ENCODE measurements at places on chromosomes 2 and 18.

DNA sequence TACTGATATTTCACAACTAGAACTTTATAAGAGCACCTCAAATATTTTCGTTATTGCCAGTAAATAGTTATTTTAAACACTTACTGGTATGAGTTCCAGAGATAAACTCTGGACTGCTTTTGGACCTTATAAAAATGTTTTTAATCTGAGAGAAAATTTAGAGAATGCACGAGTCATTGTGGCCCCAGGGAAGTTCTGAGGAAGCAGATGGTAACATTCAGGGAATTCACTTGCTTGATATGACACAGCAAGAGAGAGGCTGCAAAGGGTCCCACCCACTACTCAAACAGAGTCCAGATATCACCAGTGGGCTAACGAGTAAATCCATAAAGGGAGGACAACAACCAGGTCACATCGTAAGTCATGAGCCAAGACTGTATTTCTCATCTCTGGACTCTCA is 526.8 kb downstream of the TDRD15 start:
- no peak for DNase-seq

- peak; percentile 75 for DNase-seq
Measured at GRCh38 chr2:34104601-34105000, 505.5 kb upstream of the FAM98A start.

DNA sequence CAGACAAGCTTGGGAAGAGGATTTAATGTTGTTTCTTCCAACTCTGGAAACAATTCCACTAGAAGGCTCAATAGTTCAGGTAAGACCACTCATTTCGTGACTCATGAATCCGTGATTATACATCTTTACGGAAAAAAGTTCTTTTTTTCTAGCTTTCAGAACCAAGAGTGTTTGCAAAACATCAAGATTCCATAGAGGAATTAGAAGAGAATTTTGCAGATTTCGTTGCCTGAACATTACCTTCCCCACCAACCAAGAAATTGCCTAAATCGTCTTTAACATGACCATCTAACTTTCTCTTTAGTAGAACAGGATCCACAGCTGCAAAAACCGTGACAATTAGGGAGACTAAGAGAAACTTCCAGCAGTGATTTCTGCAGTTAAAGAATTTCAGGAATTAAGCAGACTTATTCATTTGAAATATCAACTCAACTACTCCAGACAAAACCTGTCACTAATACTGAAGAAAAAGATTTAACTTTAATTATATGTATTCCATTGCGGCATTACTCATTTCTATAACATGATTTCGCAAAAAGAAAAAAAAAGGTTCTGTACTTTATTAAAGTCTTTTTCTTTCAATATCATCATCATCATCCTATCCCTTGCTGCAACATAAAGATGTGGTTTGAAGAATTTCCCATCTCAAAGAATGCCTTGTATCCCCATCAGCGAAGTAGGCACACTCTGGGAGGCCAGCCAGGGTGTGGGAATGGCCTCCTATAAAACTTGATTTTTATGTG is 1.9 kb upstream of the NAB1 start:
- peak; percentile 36 for DNase-seq

DNA sequence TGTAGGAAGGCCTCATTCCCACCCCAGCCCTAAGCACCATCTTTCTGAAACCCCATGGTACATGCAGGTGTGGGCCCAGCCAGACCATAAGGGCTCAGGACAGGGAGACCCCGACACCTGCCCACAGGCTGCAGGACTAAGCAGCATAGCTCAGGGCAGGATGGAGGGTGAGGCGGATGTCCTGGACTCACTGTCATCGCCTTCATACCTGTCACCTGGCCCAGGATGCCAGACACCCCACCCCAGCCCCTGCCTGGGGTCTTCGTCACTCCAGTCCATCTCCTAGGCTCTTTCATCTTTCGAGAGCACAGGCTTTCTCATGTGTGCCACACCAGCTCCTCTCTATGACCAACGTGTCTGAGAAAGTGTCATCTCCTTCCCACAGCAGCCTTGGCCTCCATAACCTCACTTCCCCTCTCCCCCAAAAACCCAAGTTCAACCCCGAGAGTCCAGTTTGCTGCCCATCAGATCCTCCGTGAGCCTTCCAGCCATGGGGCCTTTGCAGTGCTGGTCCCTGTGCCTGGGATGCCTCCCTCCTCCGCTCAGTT is 71.5 kb downstream of the EMX1 start:
- no peak for DNase-seq

DNA sequence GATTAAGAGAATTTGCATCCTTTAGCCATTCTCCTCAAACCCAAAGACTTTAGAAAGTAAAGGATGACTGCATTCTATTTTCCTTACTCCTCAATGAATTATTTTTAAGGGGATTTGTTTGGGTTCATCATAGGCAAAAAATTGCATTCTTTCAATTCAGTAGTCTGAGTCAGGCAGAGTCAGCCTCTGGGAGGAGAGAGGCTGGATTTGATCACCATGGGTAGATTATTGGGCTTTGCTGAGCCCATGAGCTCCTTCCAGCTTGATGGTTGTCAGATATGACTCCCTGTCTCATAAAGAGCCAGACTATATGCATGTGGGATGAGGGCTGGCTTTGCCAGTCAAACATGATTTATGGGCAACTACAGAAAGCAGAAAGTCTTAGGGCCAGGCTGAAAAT is 101.2 kb downstream of the KCNS3 start:
- no peak for DNase-seq

- DNase-seq, result peak; percentile 39
Measured at GRCh38 chr2:46364797-46365457, 67.7 kb downstream of the EPAS1 start.

DNA sequence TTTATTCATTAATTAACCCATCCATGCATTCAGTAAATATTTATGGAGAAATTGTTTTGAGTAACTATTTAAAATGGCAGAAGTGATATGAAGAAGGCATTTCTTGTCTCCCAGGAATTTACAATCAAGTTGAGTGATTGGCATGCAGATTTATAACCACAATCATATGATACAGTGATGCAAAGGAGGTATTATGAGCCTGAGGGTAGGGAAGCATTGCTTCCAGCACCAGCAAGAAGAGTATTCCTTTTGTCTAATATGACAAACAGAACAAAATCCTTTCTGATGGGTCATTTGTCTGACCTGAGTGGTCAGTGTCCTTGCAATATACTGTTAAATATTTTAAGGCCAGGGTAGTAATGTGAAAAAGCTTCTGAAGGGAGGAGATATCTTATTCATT is 244.2 kb upstream of the RGPD4 start:
- DNase-seq, result no peak

- no peak for DNase-seq
Measured at GRCh38 chr2:65781756-65782155, 349.4 kb upstream of the SPRED2 start.

DNA sequence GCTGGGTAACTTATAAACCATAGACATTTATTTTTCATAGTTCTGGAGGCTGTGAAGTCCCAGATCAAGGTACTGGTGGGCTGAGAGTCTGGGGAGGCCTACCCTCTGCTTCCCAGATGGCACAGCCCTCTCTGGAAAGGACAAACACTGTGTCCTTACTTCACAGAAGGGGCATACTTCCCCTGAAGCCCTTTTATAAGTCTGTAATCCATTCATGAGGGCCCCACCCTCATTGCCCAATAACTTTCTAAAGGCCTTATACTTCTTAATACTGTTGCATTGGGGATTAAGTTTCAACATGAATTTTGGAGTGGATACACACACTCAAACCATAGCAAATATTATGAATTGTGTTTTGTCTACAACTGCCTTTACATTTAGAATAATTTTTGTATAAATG is 36.0 kb downstream of the ATIC start:
- no peak for DNase-seq

- DNase-seq, result no peak
Measured at GRCh38 chr2:233844064-233844807, 10.1 kb downstream of the HJURP start.

DNA sequence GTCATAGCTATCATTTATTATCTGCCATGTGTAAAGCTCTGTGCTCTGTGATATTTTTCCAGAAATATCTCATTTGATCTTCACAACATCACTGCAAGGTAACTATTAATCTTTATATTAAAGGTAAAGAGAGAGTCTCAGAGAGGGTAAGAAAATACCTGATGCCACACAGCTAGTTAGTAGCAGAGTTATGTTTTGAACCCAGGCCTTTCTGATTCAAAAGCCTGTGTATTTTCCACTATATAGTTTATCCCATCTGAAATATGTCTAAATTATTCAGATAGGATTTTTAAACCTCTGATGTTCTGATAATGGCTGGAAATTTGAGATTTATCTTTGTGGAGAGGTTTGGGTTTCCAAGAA is 10.1 kb downstream of the INPP1 start:
- DNase-seq, result no peak

GRCh38 chr2:157257312-157258252 is at the start of gene GALNT5:
Gene GALNT5 (plus strand): TSS chr2:157257705. CDS start chr2:157258083, 378 bp downstream.
- DNase-seq, result peak; percentile 12

- DNase-seq, result no peak
Measured at GRCh38 chr2:96831679-96832078, 12.1 kb downstream of the ANKRD23 start.

GRCh38 chr18:22711192-22711685 is 221.9 kb upstream of the RBBP8 start:
- peak; percentile 70 for DNase-seq

DNA sequence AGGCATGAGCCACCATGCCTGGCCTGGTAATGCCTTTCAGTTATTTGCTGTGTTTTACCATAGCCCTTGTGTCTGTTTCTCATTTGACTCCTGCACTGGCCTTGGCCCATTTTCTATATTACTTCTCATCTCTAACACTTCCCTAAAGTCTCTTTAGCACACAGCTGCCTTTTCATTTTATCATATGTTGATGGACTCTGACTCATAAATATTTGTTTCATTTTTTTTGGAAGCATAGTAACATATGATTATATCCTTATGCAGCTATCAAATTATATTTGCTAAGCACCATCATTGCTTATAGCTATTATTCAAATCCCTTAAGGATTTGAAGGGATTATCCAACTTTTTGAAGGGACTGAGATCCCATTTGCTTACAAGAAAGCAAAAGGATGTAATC is 320.3 kb downstream of the GPD2 start:
- no peak for DNase-seq

DNA sequence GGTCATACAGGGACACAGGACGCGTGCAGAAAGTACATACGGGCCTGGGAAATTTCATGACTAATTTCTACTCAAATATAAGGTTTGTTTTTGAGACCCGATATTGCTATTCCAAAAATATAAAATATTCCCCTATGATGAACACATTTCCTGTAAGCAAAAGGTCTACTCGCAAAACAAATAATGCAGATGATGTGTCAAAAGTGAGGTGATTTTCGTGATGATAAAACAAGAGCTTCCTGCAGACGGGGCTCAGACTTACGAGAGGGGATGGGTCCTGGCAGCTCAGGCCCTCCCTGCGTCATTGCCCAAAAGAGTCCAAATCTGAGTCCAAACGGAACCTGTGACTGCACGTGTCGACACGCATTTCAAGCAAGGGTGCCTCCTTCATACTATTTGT is 62.7 kb downstream of the MBP start:
- DNase-seq, result no peak

GRCh38 chr2:30770816-30771576 is 36.2 kb downstream of the CAPN13 start:
- no peak for DNase-seq

DNA sequence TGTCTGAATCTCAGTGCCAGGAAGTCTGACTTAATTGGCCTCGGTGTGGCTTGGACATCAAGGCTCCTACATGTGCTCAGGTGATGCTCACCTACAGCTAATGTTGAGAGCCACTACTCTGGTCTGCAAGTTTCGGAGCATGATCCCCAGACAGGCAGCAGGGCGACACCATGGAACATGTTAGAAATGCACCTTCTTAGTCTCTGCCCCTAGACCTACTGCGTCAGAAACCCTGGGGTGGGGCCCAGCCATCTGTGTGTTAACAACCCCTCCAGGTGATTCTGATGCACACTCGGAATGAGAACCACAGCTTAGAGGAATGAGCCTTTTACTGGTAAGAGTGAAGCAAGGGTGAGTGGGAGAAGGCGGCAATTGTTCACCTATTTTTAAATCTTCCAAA is 86.9 kb upstream of the NABP1 start:
- DNase-seq, result no peak

GRCh38 chr2:215652388-215652787 is 216.5 kb upstream of the FN1 start:
- no peak for DNase-seq

GRCh38 chr2:58680755-58681310 is 439.7 kb upstream of the FANCL start:
- DNase-seq, result no peak

GRCh38 chr18:59760212-59760611 is 63.0 kb upstream of the CCBE1 start:
- no peak for DNase-seq

GRCh38 chr2:143151111-143151752 is 22.0 kb downstream of the ARHGAP15 start:
- DNase-seq, result no peak

DNA sequence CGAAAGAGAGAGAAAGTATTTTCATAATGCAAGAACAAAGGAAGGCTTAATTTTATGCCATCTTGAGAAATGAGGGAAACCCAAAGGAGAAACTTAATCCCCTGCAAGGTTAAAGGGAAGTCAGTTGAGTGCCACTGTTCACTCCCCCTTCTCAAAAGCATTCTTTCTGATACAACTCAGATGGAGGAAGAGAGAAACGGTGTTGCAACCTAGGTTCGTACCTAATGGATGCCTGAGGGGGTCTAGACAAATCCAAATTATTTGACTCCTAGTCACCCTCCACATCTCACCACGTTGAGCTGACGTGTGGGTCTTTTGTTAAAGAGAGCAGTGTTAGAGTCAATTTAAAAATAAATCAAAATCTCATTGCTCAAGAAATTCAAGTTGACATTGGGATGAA is 52.6 kb upstream of the UNC80 start:
- DNase-seq, result no peak

- no peak for DNase-seq
Measured at GRCh38 chr2:236601316-236602202, 31.9 kb downstream of the ACKR3 start.

Data from Caki2 (cell line).